Stimulated activated effector memory CD8-positive, alpha-beta T cell treated with anti-CD3 and anti-CD28 coated beads, Interleukin-12 subunit alpha, Interleukin-12 subunit beta, amount 100 ng/mL, for 72 hours (primary cell): ENCODE measurements at places on chromosomes 16 and 17.

- DNase-seq = peak; percentile 6
These were observed 53.4 kb downstream of the CACNG3 start for GRCh38 chr16:24309258-24310142.

GRCh38 chr16:22321340-22322001 is 24.3 kb downstream of the POLR3E start:
- DNase-seq = peak; percentile 75

- DNase-seq = no peak
These were observed 29.7 kb upstream of the KRT17 start for GRCh38 chr17:41653892-41654677.

- DNase-seq = no peak
These were observed at the start of gene GGT6 for GRCh38 chr17:4560421-4560820. GGT6 (minus strand) TSS chr17:4560577; CDS start chr17:4560521, 56 bp downstream.

GRCh38 chr17:40177275-40177874 is at the start of gene RAPGEFL1:
RAPGEFL1 (plus strand) TSS chr17:40177470; CDS start chr17:40177862, 392 bp downstream.
- DNase-seq = peak; percentile 74

GRCh38 chr17:28078341-28079229 is 36.1 kb downstream of the NLK start:
- DNase-seq = no peak

- no peak for DNase-seq
These were observed 19.1 kb downstream of the OSBPL7 start for GRCh38 chr17:47802341-47803022.

GRCh38 chr16:60459463-60459862 is 1576.8 kb downstream of the CDH8 start:
- DNase-seq = no peak

GRCh38 chr16:80719573-80719972 is 84.8 kb downstream of the CDYL2 start:
- DNase-seq = peak; percentile 64

- DNase-seq = no peak
These were observed 20.3 kb downstream of the MSI2 start for GRCh38 chr17:57276621-57277020.

- DNase-seq = no peak
These were observed 256.9 kb downstream of the C16orf95 start for GRCh38 chr16:87060034-87060986.

- no peak for DNase-seq
These were observed 26.7 kb downstream of the NECAB2 start for GRCh38 chr16:83994703-83995102.

- no peak for DNase-seq
These were observed 10.6 kb downstream of the SNX20 start for GRCh38 chr16:50670476-50670875.

DNA sequence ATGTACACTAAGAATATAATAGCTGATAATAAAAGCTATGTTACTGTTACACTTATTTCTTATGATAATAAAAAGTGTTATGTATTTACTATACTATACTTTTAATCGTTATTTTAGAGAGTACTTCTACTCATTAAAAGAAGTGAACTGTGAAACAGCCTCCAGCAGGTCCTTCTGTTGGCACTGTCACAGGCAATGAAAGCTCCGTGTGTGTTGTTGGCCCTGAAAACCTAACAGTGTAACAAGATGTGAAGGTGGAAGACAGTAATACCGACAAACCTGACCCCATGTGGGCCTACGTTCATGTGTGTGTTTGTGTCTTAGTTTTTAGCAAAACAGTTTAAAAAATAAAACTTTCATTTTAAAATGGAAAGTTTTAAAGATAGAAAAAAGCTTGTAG is 91.8 kb downstream of the STH start:
- no peak for DNase-seq

DNA sequence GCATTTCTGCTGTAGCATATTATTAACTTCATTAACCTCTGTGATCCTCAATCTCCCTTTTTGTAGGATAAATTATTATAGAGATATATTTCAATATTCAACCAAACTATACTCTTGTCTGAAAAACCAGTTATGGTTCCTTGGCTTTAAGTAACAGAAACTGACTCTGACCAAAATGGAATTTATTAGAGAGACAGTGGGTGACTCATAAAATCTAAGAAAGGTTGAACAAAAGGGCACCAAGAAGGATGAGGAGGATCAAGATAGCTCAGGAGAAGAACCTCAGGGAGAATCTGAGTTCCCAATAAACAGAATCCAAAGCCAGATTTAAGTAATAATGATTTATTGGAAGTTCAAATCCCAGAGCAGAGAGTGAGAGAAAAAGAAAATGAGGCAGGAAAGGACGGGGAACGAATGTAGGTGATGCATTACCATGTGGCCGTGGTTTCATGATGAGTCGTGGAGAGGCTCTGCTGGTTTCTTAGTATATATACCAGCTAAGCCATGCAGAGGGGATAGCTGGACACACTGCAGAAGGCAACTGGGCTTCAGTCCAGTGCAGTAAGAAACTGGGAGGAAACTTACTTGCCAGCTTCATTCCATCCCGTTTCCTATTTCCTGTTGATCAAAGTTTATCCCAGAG is 151.5 kb upstream of the GOT2 start:
- DNase-seq = no peak

- DNase-seq = no peak
These were observed 263.6 kb downstream of the SHISA9 start for GRCh38 chr16:13165024-13165423.
